ENCODE measurements at places on chromosomes 16 and 17. TPM values are rescaled to one million over a fixed set of nuclear protein-coding genes. Genes with fewer than 3 reads are reported as not detected.

- DNase-seq, result no peak
Measured at GRCh38 chr16:85229869-85230462, 117.7 kb upstream of the CIBAR2 start.

- DNase-seq, result no peak
Measured at GRCh38 chr17:1872254-1872653, 42.4 kb downstream of the RPA1 start.

GRCh38 chr16:49884033-49885015, 28.4 kb upstream of the ZNF423 start:
- no peak for DNase-seq

DNA sequence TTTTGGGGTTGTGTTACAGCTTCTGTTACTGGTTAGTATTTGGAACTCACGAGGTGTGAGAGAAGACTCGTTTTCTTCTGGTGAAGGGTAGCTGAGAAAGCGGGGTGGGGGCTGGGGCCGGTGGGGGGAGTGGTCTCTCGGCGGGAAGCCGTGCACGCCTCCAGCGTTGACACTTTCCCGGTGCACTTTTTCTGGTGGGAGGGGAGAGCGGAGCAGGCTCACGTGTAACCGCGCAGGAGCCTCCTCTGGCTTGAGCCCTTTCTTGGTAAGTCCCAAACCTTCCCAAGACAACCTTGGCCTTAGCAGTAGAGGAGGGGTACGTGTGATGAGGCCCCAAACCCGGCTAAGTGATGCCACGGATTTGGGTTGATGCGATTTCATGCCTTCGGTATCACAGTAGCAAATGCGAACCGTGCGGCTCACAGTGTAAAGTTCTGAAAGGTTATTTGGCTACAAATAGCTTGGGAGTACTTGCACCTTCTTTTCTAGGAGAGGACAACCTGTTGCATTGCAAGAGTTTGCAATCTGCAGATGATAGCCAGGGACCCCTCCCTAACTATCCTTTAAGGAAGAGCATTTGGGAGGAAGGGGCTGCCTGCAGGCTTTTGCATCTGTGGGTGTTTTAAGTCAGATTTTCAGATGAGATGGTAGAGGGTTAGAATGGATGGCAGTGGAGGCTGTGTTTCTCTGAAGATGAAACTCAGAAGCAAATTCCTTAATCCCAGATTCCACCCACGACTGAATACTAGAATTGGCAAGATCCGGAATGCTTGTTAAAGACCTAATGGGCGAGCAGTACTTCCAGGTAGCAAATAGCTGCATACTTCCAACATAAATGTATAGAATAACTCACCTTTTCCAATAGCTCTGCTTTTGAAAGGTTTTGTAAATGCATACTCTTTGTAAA, 1.5 kb downstream of the HLF start:
- peak; percentile 77 for DNase-seq

CBLN1 gene
- total RNA-seq, result 1.3 TPM

IKZF3 gene
- total RNA-seq, result 0.18 TPM

PDILT gene
- total RNA-seq, result not detected
